ENCODE measurements at places on chromosomes 1 and 21.
A peak's percentile ranks its signal among the peaks of the same experiment; 100 is the strongest.

- no peak for DNase-seq
Measured at GRCh38 chr1:58038574-58038973, 508.0 kb downstream of the OMA1 start.

DNA sequence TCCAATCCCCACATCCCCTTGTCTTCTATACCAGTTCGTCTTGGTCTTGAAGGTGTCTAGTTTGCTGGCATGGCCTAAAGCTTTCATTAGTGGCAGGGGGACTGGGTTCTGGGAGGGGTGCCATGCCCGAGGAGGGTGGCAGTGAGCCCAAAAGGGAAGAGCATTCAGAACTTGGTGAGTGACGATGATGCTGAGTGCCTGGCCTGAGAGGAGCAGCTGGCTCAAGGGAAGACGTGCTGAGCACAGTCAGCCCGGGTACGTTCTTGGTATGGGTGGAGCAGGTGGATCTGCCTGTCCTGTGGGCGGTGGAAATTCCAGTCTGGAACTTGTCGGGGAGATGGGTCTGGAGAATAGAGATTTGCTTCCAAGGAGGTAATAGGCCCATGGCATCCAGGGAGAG lies 4.6 kb downstream of the FDPS start:
- no peak for DNase-seq

- DNase-seq, result peak; percentile 30
Measured at GRCh38 chr1:232922485-232922884, 27.9 kb upstream of the NTPCR start.

- no peak for DNase-seq
Measured at GRCh38 chr1:42692461-42692860, 10.2 kb downstream of the YBX1 start.

DNA sequence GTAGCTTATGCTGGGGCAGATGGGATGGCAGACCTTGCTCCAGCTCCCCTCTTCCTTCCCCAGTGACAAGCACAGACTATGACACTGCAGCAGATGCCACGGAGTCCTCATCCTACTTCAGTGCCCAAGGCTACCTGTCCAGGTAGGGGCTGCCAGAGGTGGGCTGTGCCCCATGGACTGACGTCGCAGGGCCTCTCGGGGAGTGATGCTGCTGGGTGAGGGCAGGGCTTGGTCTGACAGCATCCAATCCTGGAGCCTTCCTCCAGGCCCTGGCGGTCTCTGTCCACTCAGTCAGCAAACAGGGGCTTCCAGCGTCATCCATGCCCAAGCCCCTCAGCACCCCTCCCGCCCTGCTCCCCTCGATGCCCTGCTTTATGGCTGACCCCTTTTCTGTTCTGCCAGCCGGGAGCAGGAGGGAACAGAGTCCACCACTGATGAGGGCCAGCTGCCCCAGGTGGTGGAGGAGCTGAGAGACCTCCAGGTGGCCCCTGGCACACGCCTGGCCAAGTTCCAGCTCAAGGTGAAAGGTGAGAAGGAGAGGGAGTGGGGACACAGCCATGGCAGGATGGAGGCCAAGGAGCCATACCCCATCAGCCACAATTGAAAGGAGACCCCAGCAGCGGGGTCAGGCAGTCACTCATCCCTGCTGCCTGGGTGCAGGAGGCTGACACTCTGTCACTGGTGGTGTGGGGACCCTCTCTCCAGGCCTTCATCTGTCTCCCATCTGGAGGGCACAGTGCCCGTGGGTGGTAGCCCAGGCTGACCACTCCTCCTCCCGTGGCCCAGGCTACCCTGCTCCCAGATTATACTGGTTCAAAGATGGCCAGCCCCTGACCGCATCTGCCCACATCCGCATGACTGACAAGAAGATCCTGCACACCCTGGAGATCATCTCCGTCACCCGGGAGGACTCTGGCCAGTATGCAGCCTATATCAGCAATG lies 73.6 kb downstream of the TRIM11 start:
- DNase-seq, result no peak

GRCh38 chr1:234933475-234933874 lies 195.2 kb downstream of the TOMM20 start:
- no peak for DNase-seq

- peak; percentile 6 for DNase-seq
Measured at GRCh38 chr1:62530516-62531154, 66.7 kb upstream of the ANGPTL3 start.

DNA sequence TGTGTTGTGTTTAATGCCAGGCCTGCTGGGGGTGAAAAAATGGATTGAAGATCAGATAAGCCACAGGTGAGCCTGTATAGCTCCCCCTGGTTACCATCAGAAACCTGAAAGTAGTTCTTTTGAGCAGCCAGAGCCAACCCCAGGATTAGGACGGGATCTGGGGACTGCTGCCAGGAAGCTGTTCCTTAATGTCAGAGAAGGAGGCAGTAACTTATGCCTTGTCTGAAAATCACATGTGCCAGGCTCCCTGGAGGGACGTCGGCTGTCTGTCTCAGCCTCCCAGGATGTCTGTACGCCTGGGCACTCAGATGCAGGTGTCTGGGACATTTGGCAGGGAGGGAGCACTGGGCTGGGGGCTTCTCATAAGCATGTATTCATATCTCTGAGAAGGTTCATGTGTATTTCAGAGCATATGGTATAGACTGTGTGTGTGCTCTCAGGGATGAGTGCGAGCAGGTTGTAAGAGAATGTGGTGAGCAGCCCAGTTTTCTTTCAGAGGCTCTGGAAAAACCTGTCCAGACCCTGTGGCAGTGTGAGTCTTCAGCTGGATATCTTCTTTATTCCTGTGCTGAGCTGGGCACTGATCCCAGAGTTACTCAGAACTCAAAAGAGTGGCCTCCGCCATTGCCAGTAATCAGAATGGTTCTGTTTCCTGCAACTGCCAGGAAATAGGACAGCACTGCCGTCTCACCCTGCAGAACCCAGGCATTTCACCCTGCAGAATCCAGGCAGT lies 2.8 kb downstream of the FAM43B start:
- DNase-seq, result no peak

- DNase-seq, result no peak
Measured at GRCh38 chr1:53160924-53161378, 18.5 kb upstream of the SLC1A7 start.

DNA sequence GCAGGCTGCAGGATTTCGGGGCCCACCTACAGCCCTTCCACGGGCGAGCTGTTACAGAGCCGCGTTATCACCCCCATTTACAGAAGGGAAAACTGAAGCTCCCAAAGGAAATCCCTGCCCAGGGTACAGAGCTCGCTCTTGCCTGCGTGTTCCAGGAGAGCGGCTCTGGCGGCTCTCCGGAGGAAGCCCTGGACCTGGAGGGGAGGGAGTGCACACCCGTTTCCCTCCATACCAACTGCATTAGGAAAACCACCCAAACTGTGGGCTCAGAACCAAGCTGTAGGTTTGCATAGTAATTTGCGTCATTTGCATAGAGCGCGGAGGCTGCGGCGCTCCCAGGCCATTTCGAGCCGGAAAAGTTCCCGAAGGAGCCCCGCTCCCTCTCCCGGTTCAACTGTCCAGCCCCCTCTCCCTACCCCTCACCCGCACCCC lies 24.7 kb upstream of the ADGRB2 start:
- peak; percentile 58 for DNase-seq

DNA sequence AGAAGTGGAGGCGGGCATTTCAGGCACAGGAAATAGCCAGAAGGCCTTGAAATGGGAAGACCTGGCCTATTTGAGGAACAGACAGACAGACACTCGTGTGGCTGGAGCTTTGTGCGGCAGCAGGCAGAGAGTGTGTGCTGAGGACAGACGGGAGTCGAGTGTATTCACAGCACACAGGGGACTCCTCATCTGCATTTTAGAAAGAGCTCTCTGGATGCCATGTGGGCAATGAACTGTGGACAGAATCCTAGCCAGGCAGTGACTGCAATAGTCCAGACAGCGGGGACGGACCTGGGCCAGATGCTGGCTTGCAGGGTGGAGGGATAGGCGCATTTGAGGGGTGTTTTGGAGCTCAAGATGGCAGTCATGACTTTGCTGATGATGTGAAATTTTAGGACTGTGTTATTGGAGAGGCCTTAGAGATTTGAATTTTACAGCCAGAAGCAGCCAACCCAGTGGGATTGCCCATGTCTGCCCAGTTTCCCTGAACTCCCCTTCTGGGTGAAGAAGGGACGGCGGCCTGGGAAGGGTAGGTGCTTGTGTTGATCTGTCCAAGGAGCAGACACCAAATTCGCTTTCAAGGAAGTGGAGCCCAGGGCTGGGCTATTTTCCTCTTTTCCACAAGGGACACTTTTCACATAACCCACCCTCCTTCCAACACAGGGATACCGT lies 43.7 kb downstream of the CHAF1B start:
- DNase-seq, result no peak

GRCh38 chr1:151831605-151832004 lies at the start of gene RORC:
Gene RORC, minus strand, starts transcription at chr1:151831802. Its CDS starts 38 bp downstream, at chr1:151831764.
- no peak for DNase-seq

DNA sequence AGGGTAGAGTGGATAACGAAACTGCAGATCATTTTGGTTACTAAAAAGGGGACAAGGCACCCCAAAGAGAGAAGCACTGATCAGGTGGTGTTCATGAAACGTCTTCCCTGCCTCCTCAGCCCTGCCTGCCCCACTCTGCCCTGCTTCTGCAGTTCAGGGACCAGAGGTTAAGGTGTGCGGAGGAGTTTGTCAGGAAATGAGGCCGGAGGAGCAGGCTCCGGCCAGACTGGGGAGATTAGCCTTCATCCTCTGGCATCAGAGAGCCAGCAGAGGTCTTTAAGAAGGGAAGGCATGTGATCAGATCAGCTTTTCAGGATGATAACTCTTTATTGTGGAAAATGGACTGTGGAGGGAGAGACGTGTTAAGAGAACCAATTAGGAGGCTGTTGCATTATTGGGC lies 291.9 kb upstream of the NR5A2 start:
- no peak for DNase-seq

DNA sequence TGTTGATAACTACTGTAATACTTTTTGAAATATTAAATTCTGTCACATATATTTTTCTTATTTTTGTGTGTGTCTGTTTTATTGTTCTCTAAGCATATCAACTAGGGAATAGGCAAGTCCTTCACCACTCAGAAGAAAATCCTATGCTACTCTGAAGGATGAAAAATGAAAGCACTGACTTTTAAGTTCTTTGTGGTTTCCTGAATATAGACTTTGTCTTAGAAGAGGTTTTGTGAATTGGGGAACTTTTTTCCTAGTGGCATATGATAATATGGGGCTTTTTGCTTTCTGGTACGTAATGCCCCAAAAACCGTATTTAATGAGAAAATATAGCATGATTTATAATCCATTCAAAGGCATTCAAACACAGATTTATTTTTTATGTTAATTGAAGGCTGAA lies 136.0 kb downstream of the SNX7 start:
- DNase-seq, result no peak

GRCh38 chr1:91751275-91751674 lies 134.7 kb downstream of the TGFBR3 start:
- no peak for DNase-seq

DNA sequence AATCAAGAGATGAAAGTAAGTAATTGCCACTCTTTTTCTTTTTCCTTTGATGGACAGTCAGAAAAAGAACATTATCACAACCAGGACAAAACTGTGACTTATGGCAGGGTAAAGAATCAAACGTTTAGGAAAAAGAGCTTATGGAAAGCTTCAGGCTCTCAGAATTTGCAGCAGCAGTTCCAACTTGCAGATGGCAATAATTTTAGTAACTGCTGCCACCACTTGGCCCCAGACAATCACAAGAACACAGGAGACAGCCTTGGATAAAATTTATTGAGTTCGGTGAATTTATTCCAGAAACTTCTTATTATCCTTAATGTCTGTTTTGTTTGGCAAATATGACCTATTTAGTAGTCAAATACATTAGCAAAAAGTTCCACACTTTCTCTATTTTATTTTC lies 804.4 kb downstream of the BRINP3 start:
- DNase-seq, result no peak

GRCh38 chr1:150271291-150271959 lies 1.2 kb upstream of the C1orf54 start:
- no peak for DNase-seq

GRCh38 chr21:43911935-43912487 lies 47.0 kb downstream of the AGPAT3 start:
- no peak for DNase-seq

DNA sequence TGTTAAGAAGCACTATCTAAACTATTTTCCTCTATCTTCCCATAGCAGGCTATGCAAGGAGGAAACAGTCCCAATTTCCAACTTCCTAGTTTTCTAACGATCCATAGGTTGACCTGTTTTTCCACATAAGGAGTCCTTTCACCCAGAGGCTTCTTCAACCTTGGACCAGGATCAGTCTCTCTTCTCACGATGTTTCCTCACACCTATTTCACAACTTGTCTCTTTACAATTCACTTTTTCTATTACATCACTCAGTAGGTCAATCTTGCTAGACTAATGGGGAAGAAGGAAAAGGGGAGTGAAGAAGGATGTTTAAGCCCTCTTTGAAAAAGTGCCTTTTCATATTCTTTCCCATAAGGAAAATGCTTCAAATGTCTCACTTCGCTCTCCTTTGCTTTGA lies 15.9 kb downstream of the PALMD start:
- DNase-seq, result no peak

DNA sequence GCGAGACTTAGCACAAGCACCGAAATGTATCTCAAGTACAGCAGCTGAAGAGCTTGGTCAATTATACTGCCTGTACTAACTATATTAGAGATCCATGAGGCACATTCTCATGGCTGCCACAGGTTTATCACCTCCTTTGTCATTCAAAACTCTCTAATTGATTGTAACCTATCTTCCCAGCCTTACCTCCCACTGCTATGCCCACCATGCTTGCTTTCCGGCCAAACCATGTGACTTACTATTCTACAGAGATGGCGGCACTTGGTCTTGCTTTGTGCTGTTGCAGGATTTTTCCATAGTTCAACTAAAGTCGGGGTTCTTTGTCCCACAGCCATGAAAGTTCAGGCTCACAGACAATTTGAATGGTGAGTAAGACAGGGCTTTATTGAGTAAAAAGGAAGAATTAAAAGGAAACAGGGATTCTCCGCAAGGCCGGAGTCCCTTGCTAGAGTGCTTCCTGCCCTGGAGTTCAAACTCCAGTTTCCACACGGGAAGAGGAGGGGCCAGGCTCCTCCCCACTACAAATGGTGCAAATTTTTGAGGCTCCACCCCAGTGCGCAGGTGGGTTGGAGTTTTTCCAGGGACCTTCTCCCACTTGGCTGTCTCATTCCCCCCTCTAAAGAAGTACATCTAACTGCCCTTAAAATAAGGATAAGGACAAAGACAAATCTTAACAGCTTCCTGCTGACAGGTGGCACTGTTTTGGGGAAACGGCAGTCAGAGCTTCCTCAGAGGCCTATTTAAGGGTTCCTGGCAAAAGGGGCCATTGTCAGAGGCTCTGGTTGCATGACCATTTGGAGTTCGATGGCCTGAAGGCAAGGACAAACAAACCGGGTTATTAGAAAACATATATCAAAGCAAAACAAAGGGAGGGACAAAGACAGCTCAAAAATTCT lies 28.7 kb downstream of the FMO2 start:
- DNase-seq, result no peak

- DNase-seq, result no peak
Measured at GRCh38 chr1:23864801-23865542, 3.1 kb downstream of the FUCA1 start.

DNA sequence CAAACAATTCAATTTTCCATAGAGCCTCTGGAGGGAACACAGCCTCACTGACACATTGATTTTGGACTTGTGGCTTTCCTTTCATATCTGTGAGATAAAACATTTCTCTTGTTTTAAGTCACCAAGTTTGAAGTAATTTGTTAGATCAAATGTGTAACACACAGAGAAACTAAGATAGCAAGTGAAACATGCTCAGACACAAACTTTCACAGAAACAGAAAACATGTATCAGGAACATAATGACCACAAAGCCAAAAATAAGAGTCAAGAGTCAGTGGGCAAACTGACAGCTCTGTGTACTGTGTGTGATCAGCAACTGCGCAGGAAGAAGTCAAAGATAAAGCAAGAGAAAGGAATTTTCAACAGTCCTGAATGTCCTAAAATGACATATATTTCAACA lies 1237.5 kb downstream of the AMY1C start:
- DNase-seq, result no peak
